BE2C (cell line): ENCODE measurements at places on chromosomes 12 and 14.

GRCh38 chr14:34715127-34715863 lies 902 bp upstream of the CFL2 start:
- no peak for DNase-seq

DNA sequence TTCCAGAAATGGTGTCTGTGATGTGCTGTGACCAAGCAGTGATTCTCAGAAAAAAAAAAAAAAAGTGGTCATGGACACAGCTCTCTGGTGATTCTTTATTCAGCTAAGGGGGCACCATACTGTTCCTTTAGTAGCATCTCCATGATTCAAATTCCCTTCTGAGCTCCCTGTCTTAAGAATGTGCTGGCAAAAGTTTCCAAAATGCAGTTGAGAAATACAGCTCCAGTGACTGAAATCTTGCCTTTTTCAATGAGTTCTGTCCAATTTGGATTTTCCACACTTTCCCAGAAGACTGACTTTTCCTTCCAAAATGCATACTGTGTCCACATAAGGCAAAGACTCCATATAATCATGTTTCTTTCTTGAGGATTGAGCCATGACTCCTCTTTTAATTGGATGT lies 24.3 kb upstream of the CPM start:
- DNase-seq: no peak

DNA sequence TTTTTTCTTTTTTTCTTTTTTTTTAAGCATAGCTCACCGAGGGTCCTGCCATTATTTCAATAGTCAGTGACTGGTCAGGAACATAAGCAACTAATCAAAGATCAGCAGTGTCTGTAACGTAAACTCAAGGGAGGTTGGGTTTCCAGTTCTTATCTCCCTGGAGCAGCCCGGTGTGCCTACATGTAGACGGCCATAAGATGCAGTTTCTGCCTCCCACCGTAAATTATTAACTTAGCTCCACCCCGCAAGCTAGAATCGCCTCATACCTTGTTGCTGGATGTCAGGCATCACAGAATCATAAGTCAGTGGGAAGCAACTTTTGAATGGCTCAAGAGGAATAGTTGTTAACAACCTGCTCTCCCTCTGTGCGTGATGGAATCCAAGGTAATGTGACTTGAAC lies at the start of gene MYO1H:
TSS of gene MYO1H (plus strand) at position 312 of the 400 bp plus-strand sequence. CDS start at position 373, 61 bp downstream.
- DNase-seq: no peak

- no peak for DNase-seq
Measured at GRCh38 chr14:66105815-66106214, 380.4 kb upstream of the CCDC196 start.

GRCh38 chr14:100807979-100808734 lies 17.8 kb upstream of the MEG3 start:
- no peak for DNase-seq

- no peak for DNase-seq
Measured at GRCh38 chr12:83945871-83946270, 966.7 kb downstream of the SLC6A15 start.

GRCh38 chr14:101022121-101022520 lies 118.6 kb upstream of the RTL1 start:
- peak; percentile 3 for DNase-seq

DNA sequence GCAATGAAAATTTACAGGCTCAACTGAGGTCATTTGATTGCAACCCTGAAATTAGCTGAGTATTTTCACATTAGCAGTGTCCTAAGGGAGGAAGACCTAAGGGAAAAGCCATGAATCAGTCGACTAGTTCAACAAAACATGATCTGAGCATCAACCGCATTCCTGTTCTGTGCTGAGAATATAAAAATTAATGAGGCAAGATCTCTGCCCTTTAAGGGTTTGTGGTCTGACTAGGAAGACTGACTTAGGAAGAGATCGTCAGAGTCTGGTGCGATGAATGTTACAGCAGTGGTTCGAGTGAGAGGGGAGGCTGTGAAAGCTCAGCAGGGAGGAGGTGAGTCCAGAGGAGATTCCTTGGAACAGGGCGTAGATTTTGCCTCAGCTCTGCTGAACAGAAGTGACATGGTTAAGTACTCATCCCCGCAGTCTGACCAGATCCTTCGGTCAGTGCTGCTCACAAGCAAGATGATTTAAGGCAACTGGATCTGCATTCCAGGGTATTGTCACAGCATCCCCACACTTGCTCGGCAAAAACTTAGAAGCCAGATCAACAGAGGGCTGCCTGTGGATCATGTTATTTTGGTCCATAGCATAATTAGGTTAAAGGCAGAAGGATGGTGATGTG lies 49.6 kb downstream of the BMAL2 start:
- DNase-seq: no peak

- no peak for DNase-seq
Measured at GRCh38 chr12:5399266-5399665, 32.6 kb upstream of the NTF3 start.

- DNase-seq: no peak
Measured at GRCh38 chr14:101361044-101361443, 200.3 kb upstream of the DIO3 start.

DNA sequence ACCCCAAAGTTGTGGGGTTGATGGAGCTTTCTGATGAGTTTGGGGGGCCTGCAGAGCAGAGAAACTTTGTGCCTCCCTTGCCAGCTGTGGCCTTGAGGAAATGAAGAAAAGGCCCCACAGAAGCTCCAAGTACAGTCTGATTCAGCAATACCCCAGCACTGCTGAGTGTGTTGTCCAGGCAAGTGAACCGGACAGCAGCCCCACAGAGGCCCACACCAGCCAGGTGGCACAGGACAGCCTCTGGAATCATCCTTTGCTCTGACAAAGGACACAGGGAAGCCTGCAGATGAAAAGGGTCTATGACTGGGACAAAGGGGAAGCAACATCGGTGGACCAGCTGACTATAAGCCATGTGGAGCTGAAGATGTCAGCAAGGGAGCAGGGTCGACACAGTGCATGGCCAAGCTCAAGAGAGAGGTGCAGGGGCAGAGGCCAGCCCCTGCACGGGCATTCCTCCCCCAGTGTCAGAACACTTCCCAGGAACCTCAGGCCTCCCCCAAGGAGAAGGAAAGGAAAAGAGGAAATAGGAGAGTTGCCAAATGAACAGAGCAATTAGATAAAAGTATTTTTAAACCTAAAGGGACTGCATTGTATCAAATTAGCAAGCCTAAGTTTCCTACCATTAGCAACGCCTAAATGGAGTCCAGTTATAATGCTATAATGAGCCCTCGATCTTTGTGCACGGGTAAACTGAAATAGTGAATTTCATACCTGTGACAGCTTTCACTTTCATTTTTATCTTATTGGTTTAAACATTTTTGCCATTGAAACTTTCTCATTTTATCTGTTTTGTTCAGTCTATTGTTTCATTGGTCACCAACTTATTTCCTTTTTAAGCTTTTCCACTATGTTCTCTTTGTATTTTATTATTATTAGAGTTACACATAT lies 46.3 kb upstream of the PTGDR start:
- no peak for DNase-seq

GRCh38 chr12:23005387-23005786 lies 380.4 kb downstream of the ETNK1 start:
- no peak for DNase-seq

DNA sequence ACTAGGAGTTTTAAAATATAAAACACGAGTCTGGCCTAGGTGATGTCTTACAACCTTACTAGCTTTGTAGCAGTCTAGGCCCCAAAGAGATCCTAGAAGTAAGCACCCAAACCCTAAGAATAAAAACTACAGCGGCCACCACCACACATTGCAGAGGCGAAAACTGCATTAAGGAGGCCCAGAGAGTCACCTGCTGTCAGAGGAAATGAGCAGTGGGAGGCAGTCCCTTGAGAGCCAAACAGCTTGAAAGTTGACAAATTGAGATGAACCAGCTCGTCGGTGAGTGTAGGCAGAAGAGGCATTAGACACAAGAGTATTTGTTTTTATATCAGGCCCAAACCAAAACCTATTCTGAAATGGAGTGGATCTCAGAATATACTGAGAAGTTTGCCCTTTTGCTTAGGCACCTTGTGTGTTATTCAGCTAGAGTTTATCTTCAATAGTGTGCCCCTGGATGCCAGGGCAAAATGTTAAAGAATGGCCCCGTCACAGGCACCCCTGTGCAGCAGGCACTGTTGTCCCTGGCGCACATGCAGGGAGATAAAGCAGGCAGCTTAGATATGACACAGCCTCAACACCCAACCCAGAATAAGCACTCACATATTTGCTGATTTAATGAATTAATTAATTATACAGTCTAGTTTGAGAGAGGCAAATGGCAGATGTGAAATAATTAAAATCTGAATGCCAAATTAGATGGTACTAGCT lies 56.7 kb downstream of the TTC7B start:
- DNase-seq: no peak

- no peak for DNase-seq
Measured at GRCh38 chr12:17077594-17077993, 471.6 kb upstream of the LMO3 start.

GRCh38 chr12:68113644-68114043 lies 45.9 kb downstream of the IFNG start:
- peak; percentile 22 for DNase-seq

- no peak for DNase-seq
Measured at GRCh38 chr12:130765186-130765659, 49.1 kb upstream of the RIMBP2 start.

- no peak for DNase-seq
Measured at GRCh38 chr14:20343862-20344220, 406 bp downstream of the PARP2 start.

DNA sequence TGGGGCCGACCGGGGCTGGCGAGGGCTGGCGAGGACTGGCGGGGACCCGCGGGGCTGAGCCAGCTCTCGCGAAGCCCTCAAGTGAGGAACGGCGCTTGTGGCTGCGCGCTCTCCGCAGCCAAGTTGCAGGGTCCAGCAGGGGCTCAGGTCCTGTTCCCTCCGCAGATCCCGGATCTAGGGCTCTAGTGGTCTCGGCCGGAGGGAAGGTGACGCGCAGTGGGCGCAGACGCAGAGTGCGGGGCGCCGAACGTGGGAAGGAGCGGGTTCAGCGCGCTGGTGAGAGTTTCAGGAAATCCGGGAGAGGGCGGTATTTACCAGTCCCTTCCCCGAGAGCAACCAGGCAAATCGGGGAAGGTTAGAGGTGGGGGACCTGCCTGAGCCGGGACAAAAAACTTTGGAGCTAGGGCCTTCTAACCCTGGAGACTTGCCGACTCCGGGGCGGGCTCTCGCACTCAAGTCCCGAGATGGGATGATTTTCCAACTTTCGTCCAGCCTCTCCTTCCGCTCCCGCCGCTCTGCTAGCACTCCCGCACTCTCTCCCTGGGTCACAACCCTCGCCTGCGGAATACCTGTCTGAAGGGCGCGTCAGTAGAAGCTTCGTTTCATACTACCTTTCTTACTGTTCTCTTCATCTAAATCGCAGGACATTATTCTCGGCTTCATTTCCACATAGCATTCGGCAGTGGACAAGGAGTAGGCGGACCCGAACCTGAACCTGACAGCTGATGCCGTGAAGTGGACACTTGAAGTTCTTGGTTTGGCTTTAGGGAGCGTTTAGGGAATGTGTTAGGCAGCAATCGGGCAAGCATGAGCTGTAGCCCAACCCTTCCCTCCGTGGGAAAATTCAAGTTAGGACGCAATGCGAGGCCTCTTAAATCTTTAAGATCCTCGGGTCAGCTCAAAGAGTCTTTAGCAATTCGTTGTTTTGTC lies 13.6 kb upstream of the PAX9 start:
- DNase-seq: no peak

DNA sequence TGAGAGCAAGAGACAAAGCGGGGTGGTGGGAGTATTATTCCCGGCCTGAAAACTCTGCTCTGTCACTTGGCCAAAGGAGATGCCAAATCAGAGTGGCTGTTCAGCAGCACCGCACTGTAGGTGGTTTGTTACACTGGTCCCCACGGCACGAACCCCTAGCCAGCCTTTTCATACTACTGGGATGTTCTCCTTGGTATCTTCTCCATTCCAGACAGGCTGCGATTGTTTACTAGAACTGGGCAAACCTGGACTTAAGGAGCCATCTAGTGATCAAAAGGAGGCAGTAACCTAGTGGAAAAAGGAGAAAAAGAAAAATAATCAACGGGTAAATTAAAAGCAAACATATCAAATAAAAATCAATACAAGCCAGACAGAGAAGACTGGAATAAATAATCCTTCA lies 58.9 kb upstream of the TMTC2 start:
- DNase-seq: no peak

DNA sequence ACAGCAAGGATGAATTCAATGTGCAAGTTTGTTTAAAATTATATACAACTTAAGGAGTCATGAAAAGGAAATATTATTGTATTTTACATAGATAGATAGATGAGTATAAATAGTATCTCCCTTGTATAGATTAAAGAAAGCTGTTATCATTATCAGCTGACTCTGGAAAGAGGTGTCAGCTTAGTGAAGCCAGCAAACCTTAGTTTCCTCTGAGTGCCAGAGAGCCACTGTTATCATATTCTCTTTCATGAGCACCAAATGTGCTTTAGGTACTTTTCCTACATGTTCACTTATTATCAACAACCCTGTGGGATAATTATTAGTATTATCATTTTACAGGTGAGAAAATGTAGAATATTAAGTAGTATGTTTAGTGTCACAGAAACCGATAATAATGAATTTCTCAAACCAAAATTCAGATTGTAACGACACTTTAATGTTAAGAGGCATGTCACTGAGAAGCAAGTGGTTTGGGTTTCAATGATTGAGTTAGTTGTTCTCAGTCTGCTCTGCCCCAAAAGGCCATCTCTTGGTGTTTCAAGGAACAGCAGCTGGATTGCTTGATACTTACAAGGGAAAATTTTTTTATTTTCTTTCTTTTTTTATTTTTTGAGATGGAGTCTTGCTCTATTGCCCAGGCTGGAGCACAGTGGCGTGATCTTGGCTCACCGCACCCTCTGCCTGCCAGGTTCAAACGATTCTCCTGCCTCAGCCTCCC lies 53.7 kb downstream of the PLEKHA5 start:
- no peak for DNase-seq

GRCh38 chr12:68139001-68139400 lies 20.5 kb downstream of the IFNG start:
- no peak for DNase-seq

DNA sequence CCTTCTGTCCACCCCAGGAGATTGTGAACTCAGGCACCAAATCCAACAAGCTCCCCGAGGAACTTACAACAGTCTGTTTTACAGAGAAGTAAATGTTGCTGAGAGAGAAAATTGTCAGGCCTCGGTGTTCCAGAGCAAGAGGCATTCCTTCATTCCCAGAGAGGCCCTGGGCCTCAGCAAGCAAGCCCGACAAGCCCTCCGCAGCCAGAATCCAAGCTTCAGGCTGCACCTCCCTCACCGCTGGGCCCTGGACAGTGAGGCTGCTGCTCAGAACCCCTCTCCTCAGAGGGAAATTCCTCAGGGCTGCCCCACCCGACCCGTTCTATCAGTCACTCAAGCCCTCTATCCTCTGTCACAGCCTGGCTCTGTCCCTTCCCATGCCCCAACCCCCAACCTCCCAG lies 56.4 kb downstream of the ZFP36L1 start:
- no peak for DNase-seq

DNA sequence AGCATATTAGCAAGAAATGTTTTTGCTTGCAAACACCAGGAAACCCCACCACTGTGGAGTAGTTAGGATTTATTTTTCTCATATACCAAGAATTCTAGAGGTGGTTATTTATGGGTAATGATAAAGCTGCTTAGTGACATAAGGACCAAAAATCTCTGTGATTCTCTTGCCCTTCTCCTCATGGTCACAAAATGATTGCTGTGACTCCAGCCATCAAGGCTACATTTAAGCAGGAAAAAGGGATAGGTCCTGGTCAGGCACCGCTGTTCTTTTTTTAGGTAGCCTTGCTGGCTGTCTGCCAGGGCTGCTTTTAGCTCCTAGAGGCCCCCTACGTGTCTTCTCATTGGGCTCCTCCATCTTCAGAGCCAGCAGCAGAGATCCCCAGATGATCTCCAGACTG lies 104.2 kb downstream of the AACS start:
- DNase-seq: no peak

GRCh38 chr12:117966511-117966910 lies 2.3 kb downstream of the KSR2 start:
- DNase-seq: no peak

GRCh38 chr12:57993030-57993429 lies 51.7 kb downstream of the ATP23 start:
- DNase-seq: no peak
